ENCODE measurements at places on chromosomes 6 and 20.

DNA sequence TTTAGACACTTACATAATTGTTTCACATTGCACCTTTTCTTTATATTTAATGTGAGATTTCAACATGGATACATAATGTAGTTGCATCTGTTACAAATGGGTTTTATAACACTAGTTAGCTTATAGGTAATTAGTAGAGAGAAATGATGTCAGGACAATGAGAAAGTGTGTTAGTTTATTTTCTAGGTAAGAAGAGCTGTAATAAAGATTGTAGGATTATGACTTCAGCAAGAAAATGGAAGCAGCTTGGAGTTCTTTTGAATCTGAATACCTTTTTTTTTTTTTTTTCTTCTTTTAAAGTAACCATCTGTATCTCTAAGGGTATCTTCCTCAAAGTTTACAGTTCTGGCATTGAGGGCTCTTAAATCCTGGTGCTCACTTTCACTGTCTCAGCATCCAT lies 35.3 kb downstream of the CD2AP start:
- DNase-seq: no peak

DNA sequence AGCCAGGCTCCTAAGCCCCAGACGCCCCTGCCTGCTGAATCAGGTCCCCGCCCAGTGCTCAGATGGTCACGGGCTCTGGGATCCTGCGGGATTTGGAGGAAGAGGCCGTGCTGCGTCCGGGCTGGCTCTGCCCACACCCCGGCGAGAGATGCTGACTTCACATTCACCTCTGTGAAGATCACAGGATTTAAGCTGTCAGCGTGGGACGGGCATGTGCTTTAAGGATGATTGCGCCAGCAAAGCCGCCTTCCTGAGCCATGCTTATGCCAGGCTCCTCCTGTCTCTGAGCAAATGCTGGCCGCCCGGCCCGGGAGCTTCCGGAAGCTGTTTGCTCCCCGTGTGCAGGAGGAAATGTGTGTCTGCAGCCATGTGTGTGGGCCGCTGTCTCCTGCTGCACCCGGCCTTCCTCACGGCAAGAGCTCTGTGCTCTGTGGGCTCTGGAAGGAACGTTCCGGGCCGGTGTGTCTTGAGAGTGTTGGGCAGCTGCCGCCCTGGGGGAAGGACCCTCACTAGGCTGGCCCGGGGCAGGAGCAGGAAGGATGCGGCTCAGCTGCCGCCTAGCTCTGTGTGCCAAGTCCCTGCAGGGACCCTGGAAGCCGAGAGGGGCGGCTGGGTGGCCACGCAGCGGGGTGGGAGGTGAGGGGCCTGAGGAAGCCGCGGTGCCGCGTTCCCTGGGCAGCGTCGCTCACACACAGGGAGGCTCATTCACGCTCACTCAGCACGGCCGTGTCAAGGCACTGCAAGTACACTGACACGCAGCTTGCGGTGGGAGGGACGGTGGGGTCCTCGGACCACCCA lies 19.0 kb upstream of the BHLHE23 start:
- DNase-seq: peak; percentile 24

DNA sequence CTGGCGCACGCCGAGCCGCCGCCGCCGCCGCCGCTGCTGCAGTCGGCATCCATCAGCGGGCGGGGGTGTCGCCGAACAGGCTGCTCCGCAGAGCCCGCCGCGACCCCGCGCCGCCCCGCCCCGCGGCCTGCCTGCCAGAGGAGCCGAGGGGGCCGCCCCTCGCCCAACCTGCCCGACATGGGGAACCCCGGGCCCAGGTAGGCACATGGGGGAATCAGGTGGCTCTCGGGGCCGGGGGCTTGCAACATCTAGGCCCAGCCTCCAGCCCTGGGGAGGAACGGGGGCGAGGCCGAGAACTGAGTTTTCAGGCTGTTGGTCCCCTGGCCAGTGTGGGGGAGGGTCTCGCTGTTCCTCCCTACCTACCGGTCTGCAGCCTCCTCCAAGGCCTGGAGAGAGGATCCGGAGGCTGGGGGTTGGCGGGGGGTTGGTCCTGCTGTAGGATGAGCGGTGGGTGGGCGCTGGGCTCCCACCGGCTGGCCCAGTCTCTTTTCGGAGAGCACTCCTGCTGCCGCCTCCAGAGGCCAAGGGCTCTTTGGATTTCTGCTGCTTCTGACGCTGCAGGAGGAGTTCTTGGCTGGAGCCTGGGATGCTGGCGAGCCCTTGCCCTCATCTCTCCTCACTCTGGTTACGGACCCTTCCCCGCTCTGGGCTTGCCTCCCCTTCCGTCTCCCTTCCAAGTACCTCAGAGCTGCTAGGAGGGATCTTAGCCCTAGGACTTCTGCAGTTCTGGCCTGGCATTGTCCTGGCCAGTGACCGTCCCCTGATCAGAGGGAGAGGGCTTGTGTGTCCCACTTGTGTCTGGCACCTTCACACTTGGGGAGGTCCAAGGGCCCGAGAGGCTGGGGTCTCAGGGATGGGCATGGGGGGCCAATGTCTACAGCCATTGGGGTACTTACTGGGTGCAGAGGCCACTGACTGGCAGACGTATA lies at the start of gene EPB41L1:
Gene EPB41L1, plus strand, starts transcription at position 41 of the 929 bp plus-strand sequence. CDS start 19,038 bp downstream, outside the sequence.
- DNase-seq: no peak

DNA sequence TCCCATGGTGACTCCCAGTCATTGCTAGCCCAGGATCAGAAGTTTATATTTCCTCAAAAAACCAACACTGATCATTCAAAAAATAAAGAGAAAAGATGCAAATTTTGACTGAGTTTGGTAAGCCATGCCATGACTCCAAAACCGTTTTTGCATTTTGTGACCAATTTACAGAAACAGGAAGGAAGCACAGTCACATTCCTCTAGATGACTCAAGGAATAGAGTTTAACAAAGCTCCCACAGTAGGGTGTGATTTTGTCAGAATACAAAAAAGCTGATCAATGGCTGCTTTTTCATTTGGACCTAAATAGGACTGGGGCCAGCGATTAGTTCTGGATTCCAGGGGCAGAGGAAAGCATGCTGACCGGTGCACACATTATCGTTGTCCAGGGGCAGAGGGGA lies 179.4 kb upstream of the AFDN start:
- DNase-seq: no peak

DNA sequence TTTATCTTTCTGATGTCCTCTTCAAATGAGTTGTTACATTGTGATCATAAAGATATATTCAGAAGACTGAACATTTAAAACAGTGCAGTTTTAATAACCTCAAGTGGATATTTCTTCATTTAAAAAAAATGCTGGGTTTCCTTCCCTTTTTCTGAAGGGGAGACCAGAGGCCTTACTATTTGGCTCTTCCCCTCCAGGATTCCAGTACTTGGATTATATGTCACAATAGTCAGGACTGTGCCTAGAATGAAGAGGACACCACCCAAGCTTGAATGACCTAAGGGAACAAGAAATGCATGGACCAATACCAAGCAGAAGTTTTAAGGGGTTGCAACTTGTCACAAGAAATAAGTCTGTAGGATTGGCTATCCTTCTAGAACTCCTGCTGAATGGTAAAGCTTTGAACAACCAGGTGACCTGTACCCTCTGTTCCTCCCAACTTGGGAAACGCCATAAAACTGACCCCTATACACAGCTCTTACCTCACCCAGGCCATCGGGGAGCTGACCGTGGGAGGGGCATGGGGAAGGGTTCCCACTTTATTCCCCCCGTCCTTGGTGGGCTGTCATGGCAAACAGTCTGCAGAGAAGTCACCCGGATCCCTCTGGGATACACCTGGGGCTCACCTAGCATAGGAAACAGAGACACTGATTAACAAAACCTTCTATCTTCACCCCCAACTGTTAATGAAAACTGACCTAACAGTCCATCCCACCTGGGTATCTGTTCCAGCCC lies 2.0 kb downstream of the FRS3 start:
- no peak for DNase-seq

DNA sequence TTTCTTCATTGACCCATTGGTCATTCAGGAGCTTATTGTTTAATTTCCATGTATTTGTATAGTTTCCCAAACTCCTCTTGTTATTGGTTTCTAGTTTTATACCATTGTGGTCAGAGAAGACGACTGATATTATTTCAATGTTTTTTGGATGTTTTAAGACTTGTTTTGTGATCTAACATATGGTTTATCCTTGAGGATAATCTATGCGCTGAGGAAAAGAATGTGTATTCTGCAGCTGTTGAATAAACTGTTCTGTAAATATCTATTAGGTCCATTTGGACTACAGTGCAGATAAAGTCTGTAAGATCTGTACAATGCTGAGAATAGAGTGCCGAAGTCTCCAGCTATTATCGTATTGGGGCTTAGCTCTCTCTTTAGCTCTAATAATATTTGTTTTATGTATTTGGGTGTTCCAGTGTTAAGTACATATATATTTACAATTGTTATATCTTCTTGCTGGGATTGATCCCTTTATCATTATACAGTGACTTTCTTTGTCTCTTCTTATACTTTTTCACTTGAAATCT lies 223.3 kb upstream of the ZNF217 start:
- DNase-seq: no peak

- no peak for DNase-seq
Measured at GRCh38 chr20:22904905-22905304, 130.2 kb upstream of the SSTR4 start.

DNA sequence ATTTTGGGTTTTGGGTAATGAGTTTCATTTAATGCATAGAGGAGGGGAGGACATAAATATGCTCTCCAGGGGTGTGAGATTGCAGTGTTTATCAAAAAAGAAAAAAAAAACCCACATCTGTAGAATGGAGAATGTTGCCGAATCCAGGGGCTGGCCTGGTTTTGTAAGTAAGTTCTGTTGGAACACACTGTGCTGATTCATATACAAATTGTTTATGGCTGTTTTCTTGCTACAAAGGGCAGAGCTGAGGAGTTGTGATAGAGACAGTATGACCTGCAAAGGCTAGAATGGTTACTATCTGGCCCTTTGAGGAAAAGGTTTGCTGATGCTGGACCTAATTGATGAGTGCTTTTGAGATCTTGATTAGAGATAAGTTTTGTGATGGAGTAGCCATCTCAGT lies 30.4 kb downstream of the SCAF8 start:
- DNase-seq: no peak

DNA sequence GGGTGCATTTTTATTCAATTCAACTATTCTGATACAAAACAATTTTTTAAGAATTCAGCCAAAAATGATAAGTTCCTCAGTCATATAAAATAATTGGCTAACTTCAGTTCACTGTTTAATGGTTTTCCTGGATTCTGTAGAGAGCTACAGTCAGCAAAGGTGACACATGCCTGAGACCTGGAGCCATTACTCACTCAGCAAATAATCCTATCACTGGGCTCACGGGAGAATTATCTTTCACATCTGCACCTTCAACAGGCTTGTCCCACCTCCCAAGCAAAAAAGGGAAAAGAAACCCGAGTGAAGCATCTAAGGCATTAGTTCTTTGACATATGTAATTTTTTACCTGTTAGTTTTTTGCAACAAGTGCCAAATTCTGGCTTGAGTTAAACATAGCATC lies 34.9 kb upstream of the FOXA2 start:
- DNase-seq: no peak

- no peak for DNase-seq
Measured at GRCh38 chr6:45365036-45365435, 12.7 kb downstream of the SUPT3H start.

DNA sequence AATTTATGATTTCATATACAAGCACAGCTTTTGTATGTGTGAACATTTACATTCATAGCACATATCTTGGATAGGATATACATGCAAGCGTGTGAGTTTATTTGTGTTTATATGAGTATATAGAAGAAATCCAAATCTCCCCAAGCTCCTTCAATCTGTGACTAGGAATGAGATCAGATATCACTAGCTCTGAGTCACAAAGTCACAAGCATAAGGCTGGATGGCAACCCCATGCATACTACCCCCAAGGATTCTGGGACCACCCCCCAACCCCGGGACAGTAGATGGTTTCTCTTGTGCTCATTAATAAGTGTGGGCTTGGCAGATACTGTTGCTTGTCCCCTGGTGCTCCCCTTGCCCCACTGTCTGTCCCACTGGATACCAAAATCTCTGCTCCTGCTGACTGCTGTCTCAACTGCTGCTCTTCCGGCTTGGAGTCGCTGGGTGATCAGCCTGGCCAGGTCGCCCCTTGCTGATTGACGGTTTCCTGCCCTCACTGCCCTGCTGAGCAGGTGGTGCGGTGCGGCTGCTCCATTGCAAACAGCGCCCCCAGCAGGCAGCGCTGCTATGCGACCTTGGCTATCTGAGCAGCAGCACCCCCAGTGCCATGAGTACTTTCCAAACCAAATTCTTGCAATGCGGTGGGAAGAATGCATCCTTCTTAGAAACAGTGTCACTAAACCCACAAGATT lies 279.4 kb downstream of the CD83 start:
- DNase-seq: no peak

DNA sequence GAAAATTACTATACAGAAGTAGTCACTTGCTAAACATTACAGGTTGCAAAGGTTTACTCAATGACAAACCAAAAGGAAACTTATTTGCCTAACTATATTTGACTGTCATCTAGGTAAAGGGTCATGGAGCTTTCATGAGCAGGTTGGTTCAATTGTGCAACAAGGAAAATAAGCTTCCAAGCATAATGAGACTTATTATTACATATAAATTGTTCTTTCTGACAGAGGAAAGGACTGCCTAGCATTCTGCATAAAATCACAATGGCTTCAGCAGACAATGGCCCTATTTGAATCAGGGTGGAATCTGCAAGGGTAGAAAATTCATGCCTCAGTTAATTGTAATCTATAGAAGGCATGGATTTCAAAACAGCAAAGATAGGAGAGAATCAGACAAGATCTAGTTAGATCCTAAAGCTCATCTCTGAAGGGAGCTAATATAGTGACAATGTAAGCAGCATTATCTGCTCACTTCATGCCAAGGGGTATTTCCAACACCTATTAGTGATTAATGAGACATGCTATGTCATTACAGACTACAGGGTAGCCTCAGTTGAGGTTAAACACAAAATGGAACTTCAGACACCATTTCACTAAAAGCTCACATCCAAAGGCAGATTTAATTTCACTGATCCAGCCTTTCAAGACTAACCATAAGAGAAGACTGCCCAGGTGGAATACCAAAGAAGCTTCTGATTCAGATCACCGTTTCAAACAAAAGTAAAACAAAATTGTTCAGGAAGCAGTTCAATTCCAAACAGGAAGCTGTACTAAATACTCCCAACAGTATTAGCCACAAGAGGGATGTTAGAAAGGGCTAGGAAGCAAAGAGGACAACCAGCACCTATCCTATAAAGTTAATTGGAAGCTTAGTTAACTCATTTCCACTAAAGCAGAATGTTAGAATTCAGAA lies 8.5 kb downstream of the STAU1 start:
- DNase-seq: no peak

- DNase-seq: peak; percentile 51
Measured at GRCh38 chr6:16238057-16238962, at the start of gene GMPR. TSS of gene GMPR (plus strand) at chr6:16238587. CDS start at chr6:16238694, 107 bp downstream.

DNA sequence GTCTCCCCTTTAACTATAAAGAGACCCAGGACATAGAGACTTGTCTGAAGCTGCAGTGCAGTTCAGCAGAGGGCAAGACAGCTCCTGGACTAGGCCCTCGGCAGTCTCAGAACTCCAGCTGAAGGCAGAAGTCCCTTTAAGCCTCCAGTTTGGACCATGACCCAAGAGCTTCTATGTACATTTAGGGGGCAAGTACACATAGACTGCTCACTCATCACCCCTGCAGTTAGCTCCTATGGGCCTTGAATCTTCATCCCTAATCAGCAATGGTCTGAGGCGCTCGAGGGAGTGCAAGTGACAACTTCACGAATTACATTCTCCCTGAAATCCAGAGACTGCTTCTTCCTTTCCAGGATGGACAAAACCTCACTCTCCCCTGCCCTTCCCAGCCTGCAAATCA lies 47.4 kb downstream of the KCNK5 start:
- DNase-seq: no peak

Data from NCI-H524 (cell line).